ENCODE measurements at places on chromosomes 12 and 14.

DNA sequence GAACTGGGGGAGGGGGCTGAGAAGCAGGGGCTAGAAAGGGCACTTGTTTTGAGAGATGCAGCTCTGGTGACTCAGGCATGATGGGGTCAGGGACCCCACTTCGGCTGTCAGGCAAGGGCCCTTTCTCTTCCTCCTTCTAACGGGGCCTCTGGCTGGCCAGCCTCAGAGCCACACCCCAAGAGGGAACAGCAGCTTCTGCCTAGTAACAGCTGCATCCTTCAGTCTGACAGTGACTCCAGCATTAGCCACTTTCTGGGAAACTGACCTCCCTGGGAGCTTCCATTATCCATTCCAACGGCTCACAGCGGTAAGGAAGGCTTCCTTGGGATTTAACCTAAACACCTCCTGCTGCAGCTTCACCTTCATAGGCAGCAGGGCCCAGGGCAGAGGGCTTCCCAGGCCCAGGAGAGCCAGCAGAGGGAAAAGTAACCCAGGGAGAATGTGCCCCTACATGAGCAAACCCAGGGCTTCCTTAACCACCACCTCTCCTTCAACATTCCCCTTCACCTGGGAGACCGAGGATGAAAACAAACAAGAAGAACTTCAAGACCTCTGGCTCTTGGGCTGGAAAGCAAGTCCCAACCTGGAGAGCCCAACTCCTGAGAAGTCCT lies 2.7 kb downstream of the NCKAP5L start:
- DNase-seq: no peak

GRCh38 chr14:34013721-34014060 lies 62.8 kb upstream of the EGLN3 start:
- no peak for DNase-seq

DNA sequence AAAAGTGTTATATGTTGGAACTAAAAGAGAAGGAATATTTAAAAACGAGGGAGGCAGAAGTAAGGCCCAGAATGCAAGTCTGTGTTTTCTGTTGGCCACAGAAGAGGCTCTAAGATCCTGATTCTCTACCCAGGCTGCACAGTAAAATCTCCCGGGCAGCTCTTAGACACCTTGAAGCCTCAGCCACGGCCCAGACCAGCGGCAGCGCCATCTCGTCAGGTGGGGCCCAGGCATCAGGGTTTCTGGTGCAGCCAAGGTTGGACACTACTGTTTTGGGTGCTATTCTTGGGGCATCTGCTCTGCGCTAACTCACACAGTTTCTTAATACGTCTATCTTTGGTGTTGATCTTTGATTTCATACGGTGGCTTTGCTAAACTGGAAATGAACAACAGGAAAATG lies 16.8 kb downstream of the FAM181A start:
- no peak for DNase-seq

DNA sequence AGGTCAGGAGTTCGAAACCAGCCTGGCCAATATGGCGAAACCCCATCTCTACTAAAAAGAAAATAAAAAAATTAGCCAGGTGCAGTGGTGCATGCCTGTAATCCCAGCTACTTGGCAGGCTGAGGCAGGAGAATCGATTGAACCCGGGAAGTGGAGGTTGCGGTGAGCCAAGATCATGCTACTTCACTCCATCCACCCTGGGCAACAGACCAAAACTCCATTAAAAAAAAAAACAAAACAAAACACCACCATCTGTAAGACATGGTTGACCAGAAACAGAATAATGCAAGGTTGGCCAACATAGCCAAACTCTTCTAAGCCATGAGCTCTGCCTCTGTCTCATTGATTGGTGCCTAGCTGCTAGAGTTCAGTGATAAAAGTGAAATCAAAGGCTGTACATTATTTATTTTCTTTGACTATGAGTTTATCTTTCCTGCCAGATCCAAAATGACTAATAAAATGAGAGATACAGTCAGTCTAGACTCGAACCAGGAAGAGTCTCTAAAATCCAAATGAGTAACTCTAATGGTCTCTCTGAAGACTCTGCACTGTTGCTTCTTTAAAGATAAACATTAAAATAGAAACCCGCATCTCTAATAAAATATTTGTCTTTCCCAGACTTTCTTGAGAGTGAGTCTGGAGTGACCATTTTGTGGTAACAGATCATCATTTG lies 404.7 kb downstream of the DAD1 start:
- no peak for DNase-seq

DNA sequence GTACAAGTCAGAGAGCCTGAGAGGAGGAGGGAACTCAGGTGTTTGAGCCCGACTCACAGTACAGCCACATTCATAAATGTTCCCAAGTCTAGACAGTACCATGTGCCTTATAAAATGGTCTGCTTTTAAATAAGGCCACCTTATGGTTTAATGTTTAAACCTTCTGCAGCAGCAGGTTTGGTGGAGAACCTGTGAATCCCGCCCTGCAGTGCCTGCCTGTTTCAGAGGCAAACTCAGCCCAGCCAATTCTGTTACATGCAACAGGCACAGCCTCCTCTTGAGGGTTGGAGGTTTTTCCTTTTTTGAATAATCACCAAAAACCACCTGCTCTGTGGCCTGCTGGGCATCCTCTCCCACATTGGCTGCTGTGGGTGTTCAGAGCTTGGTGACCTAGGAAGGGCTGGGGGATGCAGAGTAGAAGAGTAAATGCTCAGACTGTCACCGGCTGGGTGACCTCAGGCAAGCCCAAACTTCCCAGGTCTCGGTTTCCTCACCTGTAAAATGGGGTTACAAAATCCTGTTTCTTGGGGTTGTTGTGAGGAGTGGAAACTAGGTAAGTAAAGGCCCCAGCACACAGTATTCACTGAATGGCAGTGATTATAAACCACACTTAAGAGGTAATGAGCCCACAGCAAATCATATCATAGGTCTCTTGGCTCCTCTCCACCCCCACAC lies 28.0 kb downstream of the NUAK1 start:
- DNase-seq: no peak

DNA sequence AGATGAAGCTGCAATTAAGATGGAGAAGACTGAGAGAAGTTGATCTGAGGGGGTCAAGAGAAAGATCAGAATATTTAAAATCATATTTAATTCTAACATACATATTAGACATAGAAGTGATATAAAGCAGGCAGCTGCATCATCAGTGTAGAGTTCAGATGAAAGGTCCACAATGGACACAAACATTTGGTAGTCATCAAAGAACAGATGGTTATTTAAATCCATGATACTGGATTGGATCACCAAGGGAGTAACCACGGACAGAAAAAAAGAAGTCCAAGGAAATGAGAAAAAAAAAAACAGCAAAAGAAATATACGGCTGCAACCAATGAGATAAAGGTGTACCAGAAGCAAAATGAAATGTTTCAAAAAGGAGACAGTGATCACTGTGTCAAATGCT lies 20.1 kb downstream of the NOVA1 start:
- DNase-seq: no peak

GRCh38 chr12:90977224-90977623 lies 22.2 kb upstream of the CCER1 start:
- no peak for DNase-seq

DNA sequence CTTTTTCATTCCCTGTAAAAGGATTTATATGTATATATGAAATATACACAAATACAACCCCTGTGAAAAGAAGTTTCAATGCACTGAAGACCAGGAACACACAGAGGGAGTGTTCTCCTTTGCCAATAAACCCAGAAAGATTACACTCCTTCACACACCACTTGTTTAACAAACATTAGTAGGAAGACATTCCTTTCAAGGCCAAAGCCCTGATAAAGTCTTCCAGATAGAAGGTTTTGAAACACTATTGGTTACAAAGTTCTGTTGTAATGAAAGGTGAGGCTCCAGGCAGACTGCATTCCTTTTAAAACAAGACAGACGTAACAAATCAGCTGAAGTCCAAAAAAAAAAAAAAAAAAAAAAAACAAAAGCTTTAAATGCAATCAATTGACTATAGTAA lies 81.0 kb downstream of the PTPN21 start:
- DNase-seq: no peak

DNA sequence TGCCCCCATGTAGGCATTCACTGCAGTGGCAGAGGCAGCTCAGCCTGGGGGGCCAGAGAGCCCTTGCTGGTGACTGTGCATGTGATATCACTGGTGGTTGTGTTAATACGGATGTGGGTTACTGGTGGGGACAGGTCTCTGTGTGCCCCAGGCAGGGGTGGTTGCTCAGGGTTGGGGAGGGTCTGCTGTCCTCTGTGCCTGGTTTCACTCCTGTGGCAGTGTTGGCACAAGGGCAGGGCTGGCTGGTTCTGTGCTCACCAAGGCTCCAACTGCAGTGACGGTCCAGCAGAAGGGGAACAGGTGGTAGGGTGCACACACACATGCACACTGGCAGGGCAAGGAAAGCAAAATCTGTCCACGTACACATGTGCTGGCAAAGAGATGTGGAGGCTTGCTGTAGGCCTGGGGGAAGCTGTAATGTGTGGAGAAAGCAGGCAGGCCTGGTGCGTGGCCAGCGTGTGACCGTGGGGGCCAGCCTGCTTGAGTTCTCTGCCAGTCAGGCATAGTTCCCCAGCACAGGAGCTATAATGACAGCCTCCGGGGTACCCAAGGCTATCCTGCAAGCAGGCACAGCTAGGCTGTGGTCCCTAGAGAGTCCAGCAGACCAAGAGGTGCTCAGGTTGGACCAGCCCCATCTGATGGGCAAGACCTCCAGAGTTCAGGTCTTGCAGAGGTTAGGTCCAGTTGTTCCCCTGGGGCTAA lies 254.6 kb downstream of the FBXL14 start:
- no peak for DNase-seq

- DNase-seq: no peak
These were observed 7.9 kb upstream of the PRKAB1 start for GRCh38 chr12:119660076-119660475.

DNA sequence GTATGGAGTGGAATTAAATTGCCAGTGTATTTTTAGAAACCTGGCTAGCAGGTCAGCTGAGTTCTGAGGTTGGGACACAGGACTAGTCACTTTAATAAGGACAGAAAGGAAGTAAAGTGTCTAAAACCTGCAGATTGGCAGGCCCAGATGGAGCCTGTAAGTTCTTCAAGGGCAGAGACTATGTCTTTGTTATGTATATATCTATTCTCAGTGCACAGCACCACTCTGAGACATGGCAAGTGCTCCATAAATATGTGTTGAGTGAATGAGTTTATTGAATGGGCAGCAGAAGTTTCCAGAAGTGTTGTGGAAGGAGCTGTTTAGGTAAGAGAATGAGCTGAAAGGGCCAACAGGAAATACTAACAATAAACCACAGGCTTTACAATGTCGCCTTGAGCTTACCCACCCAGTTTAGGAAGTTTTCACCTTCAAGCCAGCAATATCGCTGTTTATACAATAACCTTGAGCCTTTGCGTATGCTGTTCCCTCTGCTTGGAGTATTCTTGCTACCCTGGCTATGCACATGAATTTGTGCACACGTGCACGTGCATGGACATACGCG lies 109.5 kb upstream of the TMPO start:
- no peak for DNase-seq

DNA sequence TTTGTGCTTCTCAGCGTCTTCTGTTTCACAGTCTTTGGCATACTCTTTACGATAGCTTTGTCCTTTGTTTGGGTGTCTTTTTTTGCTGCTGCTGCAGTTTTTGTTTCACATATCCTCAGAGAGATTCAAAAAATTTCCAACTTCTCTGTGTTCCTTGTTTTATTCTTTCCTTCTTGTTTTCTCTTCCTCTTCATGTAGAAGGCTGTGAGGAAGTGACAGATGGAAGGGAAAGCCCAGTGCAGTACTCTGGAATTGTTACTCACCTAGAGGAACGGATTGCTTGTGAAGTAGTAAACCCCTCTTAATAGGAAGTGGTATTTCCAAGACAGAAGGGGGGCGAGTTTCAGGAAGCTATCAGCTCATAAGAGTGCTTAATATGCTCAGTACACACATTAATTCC lies 1.7 kb downstream of the CREBL2 start:
- no peak for DNase-seq

GRCh38 chr12:81253360-81253759 lies 175.5 kb downstream of the ACSS3 start:
- DNase-seq: no peak

DNA sequence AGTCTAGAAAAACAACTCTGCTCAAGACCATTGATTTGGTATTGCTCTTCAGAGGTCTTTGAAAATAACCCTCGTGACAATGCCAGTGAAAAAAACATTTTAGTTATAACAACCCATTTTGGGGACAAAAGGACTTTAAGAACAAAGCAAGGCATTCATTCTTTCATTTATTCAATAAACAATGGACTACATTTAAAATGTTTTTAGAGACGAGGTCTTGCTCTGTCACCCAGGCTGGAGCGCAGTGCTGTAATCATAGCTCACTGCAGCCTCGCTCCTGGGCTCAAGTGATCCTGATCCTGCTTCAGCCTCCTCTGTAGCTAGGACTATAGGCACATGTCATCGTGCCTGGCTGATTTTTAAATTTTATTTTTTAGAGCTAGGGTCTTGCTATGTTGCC lies 7.7 kb upstream of the KICS2 start:
- no peak for DNase-seq

GRCh38 chr14:96940009-96940408 lies 142.8 kb downstream of the VRK1 start:
- no peak for DNase-seq

DNA sequence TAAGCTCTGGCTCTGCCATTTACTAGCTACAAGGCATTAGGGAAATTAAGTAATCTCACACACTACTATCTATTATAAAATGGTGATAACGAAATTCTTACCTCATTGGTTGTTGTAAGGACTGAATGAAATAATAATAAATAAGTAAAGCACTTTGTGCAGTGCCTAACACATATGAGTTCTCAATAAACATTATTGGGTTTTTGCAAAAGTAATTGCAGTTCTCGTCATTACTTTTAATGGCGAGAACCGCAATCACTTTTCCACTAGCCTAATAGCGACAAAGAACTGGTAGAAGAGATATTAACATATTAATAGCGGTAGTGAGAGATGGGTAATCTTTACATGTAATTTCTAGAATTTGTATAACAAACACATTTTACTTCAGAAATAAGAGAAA lies 9.2 kb downstream of the KRT77 start:
- DNase-seq: no peak

DNA sequence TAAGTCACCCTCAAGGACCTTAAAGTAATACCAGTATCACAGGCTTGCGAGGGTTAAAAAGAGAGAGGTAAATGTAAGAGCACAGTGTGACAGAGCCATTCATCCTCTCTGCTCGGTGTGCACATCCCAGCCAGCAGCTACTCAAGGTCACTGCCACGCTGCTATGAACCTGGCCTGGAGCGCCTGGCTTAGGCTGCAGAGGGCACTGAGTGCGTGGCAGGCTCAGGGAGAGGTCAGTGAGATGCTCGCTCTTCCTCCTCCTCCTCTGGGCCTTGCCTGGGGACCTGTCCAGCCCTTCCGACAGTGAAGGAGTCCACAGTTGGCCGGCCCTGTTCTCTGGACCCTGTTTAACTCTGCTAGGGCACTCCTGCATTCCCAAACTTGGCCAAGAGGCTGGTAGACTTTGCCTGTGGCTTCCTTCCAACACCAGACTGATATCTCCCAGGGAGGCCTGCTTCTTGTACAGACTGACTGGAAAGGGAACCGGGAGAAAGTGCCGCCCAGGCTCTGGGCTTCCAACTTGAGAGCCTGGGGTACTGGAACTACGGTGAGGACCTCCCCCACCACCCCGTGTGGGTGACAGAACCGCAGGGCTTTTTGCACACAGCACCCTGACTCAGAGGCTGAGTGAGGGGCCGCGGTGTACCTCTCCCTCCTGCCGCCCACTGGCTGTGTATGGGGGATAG lies 62.6 kb upstream of the CORO1C start:
- DNase-seq: no peak

- DNase-seq: no peak
These were observed 679.2 kb downstream of the RPL10L start for GRCh38 chr14:45972416-45972815.

GRCh38 chr14:53109105-53110041 lies 43.8 kb downstream of the DDHD1 start:
- DNase-seq: no peak

- DNase-seq: no peak
These were observed 125.5 kb downstream of the SPTSSA start for GRCh38 chr14:34336501-34336900.

All from NCI-H748 treated with DMSO at 0.1 percent for 48 hours (cell line).